Naive thymus-derived CD4-positive, alpha-beta T cell (primary cell): ENCODE measurements at places on chromosomes 13 and 19. TPM values are rescaled to one million over a fixed set of nuclear protein-coding genes. Genes with fewer than 3 reads are reported as not detected.

- no peak for DNase-seq
- H3K27ac ChIP-seq, result peak overlapping the region; percentile 41
- peak overlapping the region; percentile 52 for H3K4me3 ChIP-seq
- H3K27me3 ChIP-seq, result no peaks in the 10 kb centered on the region
- no peaks in the 10 kb centered on the region for H3K4me1 ChIP-seq
These were observed 132.7 kb downstream of the ZDHHC20 start for GRCh38 chr13:21326155-21327031.

DNA sequence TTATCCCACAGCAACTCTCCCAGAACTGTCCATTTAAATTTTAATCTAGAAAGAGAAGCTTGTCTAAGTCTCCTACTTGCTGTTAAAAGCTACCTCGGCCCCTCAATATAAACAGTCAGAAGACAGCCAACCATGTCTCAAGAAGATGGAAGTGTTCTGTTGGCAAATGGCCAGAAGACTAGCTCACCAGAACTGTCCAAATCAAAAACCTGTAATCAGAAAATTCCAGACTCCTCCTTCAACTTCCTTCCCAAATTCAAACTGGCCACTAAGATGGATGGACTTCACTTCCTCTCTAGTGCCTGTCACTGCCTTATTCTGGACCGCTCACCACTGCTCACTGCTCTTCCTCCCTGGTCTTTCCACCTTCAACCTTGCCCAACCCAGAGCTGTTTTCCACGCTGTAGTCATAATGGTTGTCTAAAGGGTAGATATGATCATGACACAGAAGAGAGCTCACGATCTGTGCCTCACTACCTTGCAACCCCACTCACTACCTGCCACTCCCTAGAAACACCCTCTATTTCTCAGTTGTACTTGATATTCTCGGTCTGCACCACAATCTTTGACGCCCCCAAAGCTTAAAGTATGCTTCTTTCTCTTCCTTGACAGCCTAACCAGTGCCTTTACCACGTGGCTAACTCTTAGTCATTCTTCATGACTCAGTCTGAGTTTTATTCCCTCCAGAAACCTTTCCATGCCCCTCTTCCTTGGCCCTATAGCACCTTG lies 9.2 kb downstream of the FGF14 start:
- H3K4me1 ChIP-seq, result no peaks in the 10 kb centered on the region
- H3K36me3 ChIP-seq, result no peaks in the 10 kb centered on the region
- no peak overlapping the region for H3K4me3 ChIP-seq
- H3K27me3 ChIP-seq, result no peaks in the 10 kb centered on the region
- no peak for DNase-seq
- H3K27ac ChIP-seq, result no peak overlapping the region

- no peaks in the 10 kb centered on the region for H3K36me3 ChIP-seq
- H3K4me3 ChIP-seq, result no peak overlapping the region
- H3K4me1 ChIP-seq, result no peaks in the 10 kb centered on the region
- no peaks in the 10 kb centered on the region for H3K27me3 ChIP-seq
- H3K27ac ChIP-seq, result no peak overlapping the region
- DNase-seq, result no peak
These were observed 18.8 kb downstream of the TMEM143 start for GRCh38 chr19:48344892-48345291.

DNA sequence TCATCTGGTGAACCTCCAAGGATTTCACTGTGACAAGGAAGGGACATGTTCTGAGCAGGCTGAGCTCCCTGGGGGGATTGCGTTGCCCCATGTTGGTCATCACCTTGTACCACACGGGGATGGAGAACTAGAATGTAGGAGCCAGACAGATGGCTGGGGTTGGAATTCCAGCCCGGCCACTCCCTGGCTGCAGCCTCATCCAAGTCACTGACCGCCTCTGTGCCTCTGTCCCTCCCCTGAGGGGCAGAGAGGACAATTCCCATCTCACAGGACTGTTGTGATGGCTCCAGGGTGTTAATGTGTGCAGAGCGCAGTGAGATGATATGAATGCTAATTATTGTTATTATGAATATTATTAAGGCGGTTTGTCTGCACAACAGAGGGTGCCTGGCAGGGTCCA lies 24.1 kb downstream of the ADGRL1 start:
- H3K4me1 ChIP-seq, result no peaks in the 10 kb centered on the region
- no peak for DNase-seq
- H3K4me3 ChIP-seq, result no peak overlapping the region
- no peak overlapping the region for H3K27ac ChIP-seq

DNA sequence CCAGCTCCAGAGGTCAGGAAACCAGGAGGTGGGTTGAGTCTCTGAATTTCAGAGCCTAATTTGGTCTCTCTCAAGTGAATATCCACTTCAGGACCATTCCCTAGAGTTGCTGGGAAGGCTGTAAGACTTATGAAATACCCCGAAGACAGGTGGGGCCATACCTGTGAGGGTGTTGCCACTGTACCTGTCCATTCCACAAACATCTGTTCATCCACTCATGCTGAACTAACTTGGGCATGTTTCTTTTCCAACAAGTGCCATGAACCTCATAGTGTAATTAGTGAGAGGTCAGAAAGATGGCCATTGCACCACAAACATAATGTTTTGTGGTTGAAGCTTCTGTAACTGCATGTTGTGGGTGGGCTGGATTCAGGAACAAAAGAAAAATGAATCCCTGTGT lies 7.8 kb downstream of the ILF3 start:
- DNase-seq, result no peak
- peaks cover 28% of the 10 kb centered on the region for H3K4me1 ChIP-seq
- H3K27me3 ChIP-seq, result no peaks in the 10 kb centered on the region
- H3K36me3 ChIP-seq, result no peaks in the 10 kb centered on the region
- H3K4me3 ChIP-seq, result no peak overlapping the region
- H3K27ac ChIP-seq, result no peak overlapping the region

Gene AMH
- not detected for polyA plus RNA-seq

GRCh38 chr19:13053761-13054625 lies 48.7 kb downstream of the LYL1 start:
- H3K27me3 ChIP-seq, result peaks cover 3% of the 10 kb centered on the region
- no peak for DNase-seq
- no peaks in the 10 kb centered on the region for H3K4me1 ChIP-seq
- no peaks in the 10 kb centered on the region for H3K36me3 ChIP-seq
- H3K4me3 ChIP-seq, result no peak overlapping the region

Gene ODAD3
- polyA plus RNA-seq, result not detected

Gene B3GNT3
- 1.0 TPM for polyA plus RNA-seq

Gene EBI3
- polyA plus RNA-seq, result not detected

GRCh38 chr13:48739386-48739964 lies 85.7 kb downstream of the CYSLTR2 start:
- no peak overlapping the region for H3K27ac ChIP-seq
- no peaks in the 10 kb centered on the region for H3K4me1 ChIP-seq
- no peak for DNase-seq
- H3K4me3 ChIP-seq, result no peak overlapping the region
